ENCODE measurements at places on chromosomes 13 and 19. TPM values are rescaled to one million over a fixed set of nuclear protein-coding genes. Genes with fewer than 3 reads are reported as not detected.

Gene KLK13
- total RNA-seq: not detected

Gene PSG3
- total RNA-seq: not detected

Gene MCOLN1
- 17.7 TPM for total RNA-seq

Gene C19orf73
- total RNA-seq: 1.0 TPM

Gene IZUMO2
- not detected for total RNA-seq

Gene IL17D
- 0.13 TPM for total RNA-seq

Gene CFD
- 2.2 TPM for total RNA-seq

Gene ODAD3
- not detected for total RNA-seq

Gene LGI4
- total RNA-seq: 0.13 TPM

Gene RFX1
- 15.9 TPM for total RNA-seq

Gene SHANK1
- not detected for total RNA-seq

Gene TMEM150B
- total RNA-seq: not detected

Gene ZNF578
- total RNA-seq: 1.4 TPM

Gene GJB2
- total RNA-seq: 0.26 TPM

Gene GRIK5
- 0.73 TPM for total RNA-seq

Gene REXO1
- total RNA-seq: 52.9 TPM

Gene NKPD1
- 0.24 TPM for total RNA-seq

Gene RHPN2
- 3.0 TPM for total RNA-seq
